ENCODE measurements at places on chromosomes 16 and 17.

DNA sequence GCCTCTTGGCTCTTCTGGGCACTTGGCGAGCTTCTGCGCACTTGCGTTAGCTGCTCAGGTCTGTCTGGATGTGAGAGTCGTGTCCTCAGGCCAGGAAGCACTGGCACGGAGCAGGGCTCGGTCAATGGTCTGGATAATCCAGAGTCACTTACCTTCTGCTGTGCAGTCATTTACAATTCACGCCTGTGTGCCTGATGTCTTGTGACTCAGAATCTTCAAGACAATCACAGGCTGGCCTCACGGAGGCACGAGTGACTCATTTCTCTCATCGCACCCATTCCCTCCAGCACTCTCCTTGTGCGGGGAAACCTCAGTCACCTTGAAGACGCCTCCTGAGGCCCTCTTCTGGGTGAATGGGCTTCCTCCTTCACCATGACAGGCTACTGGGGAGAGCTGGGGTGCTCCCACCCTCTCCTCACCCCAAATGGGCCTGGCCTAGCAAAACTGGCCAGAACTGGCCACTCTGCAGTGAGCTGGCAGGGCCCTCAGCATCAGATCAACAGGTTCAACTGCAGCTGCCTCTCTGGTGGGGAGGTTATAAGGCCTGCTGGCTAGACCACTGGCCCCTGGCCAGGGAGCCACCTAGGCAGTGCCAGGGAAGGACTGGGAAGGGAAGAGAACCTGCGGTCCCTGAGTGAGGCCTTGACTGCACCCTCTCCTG lies 1.9 kb upstream of the CAPN15 start:
- no peak for DNase-seq

- no peak for DNase-seq
These were observed 664 bp upstream of the BCL6B start for GRCh38 chr17:7021993-7022778.

DNA sequence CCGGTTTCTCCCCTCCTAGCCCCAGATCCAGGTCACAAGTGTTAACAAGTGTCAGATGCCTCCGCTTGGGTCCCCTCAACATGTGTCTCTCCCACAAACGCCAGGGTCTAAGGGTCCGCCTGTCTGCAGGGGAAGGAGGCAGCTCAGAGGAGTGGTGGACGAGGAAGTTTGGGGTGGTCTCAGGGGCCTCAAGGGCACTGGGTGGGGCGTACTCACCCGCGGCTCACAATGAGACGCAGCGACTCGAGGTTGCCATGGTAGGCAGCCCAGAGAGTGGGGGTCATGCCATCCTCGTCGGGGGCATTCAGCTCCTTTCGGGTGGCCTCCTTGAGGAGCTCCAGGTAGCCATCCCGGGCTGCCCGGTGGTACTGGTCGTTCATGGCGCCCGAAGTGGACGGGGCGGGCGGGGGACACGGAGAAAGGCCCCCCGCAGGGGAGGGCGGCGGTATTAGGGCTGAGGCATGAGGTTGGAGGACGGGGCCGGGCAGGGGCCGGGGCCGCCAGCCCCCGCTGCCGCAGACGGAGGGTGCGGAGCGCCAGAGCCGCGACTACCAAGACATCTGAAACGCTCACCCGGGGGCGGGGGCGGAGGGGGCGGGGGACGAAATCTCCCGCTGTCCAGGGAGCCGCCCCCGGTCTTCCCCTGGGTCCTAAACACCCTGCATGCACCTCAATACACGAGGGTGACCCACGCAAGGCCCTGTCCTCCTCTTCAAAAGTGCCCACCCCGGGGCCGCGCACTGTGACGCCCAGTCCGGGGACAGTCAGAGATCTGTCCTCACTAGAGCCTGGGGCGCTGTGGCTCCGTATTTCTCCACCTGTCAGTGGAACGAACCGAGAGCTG lies at the start of gene USH1G:
Gene USH1G (minus strand): TSS at position 562 of the 844 bp plus-strand sequence. CDS start 182 bp downstream, at position 380.
- no peak for DNase-seq

DNA sequence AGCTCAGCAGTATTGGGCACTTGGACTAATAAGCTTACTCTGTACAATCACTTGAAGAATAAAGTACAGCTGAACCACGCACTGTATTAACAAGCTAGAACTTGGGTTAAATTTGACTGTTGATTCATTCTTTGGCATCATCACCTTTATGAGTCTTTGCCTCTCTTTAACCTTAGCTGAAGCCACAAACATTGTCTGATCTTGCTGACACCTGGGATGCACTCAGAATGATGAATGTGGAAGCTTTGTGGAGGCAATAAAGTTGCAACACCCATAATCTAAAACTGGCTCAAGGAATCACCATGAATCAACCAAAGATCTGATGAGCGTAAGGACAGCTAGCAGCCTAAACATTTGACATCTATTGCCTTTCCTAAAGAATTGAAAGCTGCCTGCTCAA lies 590.6 kb upstream of the SOX9 start:
- no peak for DNase-seq

- no peak for DNase-seq
These were observed 120.4 kb upstream of the IRX6 start for GRCh38 chr16:55203570-55203969.

- no peak for DNase-seq
These were observed 2.3 kb upstream of the RPH3AL start for GRCh38 chr17:354651-355556.

DNA sequence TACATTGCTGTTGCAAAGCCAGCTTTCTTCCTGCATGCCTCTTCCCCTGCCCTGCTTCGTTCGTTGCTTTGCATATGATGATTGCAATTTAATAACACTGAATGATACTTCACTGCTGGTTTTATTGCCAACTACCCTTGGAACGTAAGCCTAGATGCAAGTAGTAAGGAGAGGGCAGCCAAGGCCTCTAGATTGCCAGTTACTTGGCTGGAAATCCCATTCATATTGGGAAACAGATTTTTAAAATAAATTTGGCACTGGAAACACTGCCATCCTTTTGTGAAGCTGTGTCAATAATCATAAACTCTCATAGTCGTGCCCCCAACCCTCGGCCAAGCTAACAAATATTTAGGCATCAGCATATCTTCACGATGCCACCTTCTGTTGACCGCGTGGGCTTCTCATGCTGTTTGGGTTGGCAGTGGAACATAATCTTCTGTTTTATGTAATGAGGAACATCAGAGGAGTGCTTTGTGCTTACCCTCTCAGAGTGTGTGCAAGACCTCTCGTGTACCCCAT lies 86.5 kb downstream of the MAP2K6 start:
- DNase-seq = no peak

DNA sequence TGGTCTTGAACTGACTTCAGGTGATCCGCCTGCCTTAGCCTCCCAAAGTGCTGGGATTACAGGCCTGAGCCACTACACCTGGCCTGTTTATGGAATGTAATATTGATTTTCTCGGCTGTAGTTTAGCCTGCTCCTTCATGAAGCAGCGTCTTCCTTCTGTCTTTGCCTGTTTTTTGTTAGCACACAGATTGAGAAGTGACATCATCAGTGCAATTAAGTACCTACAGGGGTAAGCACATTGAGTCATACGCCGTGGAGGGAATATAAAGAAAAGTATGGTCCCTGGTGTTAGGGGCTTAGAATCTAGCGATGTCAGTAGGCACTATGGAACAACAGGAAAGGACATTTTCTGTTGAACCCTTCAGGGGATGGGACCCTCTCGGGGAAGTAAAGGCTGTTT lies 48.7 kb upstream of the SEC14L1 start:
- no peak for DNase-seq

DNA sequence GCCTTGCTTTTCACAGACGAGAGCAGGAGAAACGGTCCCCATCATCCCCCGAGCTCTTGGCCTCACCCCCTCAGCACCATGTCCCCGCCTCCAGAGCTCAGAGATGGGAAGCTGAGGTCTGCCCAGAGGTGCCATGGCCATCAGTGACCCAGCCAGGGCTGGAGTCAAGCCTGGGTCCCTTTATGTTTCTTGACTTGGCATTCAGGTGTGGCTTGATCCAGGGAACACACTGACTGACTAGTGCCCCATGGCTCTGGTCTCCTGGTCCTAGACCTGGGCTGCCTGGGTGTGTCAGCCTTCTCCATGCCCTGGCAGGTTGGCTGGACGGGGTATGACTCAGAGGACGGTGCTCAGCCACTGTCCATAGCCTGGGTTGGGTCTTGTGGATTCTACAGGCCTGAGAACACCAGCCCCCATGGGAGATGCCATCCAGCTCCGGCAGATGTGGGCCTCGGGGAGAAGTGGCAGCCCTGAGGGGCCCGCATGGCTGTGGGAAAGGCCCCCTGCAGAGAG lies 54.2 kb downstream of the ZFPM1 start:
- no peak for DNase-seq
